ENCODE measurements at places on chromosomes 11 and 22.

DNA sequence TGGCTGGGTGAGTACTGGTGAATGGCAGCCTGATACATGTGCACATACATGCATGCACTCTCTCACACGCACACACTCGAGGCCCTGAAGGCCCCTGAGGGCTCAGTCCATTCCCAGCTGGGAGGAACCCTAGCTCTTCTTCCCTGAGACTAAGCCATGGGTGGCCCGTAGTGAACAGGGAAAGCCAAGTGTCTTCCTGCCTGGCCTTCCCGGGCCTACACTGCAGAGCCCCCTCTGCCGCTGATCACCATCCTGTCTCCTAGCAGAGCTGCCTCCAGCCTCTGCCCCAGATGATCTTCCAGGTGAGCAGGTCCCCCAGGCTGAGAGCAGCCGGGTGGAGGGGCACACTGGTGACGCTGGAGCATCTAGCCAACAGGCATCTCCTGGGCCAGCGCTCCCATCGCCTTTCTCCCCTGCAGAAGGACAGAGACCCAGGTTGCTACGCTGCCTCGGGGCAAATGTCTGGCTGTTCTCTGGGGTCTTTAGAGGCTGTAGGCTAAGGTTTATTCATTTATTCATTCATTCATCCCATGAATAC lies 57.3 kb downstream of the CD82 start:
- DNase-seq: no peak

DNA sequence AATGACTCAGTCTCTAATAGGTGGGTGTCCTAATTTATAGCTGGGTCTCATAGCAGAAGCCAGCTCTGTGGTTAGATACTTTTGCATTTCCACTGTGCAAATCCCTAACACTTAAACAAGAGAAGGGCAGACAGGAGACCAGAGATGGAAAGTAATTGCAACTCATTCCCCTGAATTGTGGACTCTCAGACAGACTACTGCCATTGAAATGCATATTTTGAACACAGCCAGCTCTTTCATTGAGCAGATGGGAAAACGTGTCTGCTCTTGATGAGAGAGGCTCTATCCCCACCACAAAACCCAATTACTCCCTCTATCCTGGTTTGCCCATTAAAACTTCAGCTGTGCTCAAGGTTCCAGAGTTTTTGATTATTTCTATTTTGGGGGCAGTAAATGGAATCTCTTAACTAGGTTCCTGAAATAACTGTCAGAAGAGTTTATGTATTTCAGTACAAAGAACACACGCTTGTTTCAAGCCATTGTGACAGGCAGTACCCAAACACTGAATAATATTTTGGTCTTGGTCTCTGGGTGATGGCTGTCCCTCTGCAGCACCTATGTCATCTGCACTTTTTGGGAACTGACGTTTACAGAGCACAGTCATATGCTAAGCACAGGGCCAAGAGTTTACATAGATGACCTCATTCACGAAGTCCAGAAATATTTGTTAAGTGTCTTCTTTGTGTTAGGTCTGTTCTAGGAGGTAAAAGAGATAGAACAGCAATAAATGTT lies 41.7 kb downstream of the FAM227A start:
- DNase-seq: no peak

GRCh38 chr11:9530901-9531625 lies 42.4 kb upstream of the WEE1 start:
- no peak for DNase-seq

DNA sequence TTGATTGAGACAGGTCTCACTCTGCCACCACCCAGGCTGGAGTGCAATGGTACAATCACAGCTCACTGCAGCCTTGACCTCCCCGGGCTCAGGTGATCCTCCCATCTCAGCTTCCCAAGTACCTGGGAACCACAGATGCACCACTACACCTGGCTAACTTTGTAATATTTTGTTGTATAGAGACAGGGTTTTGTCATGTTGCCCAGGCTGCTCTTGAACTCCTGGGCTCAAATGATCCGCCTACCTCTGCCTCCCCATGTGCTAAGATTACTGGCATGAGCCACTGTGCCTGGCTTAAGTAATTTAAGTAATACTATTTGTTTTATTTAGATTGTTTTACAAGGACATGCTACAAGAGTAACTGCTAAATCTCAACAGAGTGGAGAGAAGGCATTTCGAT lies 33.5 kb downstream of the ZNF143 start:
- no peak for DNase-seq

DNA sequence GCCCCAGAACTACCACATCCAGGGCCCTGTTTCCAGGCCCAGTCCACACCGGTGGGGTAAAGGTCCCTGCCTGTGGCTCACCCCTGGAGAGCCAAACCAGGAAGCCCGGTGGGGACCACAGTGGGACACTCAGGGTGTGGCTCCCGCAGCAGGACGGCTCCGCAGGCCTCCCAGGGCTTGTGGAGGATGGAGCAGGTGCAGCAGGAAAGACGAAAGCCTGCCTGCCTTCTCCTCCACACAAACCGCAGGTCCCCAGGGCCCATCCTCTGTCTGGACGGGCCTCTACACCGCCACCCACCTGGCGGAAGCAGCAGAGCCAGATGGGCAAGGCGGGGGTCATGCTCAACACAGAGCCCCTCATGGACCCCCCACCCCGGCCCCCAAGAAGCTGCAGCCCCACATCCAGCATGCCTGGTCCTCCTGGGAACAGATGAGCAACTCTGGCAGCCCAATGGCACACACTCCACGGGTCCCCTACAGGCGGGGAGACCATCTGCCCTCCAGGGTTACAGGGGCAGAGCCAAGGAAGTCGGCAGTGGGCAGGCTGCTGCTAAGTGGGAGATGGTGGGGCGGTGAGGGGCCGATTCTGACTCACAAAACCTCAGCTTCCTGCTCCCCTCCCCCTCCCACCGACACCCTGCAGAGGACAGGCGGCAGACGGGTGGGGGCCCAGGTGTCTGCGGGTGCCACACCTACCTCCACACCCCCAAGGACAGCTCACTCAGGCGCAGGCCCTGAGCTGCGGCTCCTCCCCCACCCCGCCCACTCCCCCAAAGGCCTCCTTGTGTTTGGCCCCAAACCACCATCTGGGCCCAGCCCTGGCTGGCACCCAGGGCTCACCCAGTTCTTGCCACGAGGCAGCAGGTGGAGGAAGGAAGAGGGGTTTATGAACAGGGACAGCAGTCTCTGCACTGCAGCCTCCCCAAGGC lies 5.2 kb downstream of the SBF1 start:
- peak; percentile 89 for DNase-seq

DNA sequence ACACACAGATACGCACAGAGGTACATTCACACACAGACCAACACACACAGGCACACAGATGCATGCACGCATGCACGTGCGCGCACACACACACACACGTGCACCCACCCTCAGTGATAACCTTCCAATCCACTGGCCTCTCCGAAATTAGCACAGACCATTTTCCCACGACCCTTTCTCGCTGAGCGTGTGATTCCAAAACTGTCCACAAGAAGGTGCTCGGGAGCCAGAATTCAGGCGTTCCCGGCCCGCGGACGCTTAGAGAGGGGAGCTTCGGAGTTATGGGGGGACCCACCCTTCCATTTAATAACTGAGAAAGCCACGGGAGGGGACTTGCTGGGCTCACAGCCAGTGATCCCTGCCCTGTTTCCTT lies 33.8 kb upstream of the SLC35C1 start:
- peak; percentile 76 for DNase-seq

DNA sequence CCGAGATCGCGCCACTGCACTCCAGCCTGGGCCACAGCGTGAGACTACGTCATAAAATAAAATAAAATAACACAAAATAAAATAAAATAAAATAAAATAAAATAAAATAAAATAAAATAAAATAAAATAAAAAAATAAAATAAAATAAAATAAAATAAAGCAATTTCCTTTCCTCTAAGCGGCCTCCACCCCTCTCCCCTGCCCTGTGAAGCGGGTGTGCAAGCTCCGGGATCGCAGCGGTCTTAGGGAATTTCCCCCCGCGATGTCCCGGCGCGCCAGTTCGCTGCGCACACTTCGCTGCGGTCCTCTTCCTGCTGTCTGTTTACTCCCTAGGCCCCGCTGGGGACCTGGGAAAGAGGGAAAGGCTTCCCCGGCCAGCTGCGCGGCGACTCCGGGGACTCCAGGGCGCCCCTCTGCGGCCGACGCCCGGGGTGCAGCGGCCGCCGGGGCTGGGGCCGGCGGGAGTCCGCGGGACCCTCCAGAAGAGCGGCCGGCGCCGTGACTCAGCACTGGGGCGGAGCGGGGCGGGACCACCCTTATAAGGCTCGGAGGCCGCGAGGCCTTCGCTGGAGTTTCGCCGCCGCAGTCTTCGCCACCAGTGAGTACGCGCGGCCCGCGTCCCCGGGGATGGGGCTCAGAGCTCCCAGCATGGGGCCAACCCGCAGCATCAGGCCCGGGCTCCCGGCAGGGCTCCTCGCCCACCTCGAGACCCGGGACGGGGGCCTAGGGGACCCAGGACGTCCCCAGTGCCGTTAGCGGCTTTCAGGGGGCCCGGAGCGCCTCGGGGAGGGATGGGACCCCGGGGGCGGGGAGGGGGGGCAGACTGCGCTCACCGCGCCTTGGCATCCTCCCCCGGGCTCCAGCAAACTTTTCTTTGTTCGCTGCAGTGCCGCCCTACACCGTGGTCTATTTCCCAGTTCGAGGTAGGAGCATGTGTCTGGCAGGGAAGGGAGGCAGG lies at the start of gene GSTP1:
GSTP1 (plus strand) TSS at position 566 of the 958 bp plus-strand sequence; CDS start at position 598, 32 bp downstream.
- peak; percentile 86 for DNase-seq

DNA sequence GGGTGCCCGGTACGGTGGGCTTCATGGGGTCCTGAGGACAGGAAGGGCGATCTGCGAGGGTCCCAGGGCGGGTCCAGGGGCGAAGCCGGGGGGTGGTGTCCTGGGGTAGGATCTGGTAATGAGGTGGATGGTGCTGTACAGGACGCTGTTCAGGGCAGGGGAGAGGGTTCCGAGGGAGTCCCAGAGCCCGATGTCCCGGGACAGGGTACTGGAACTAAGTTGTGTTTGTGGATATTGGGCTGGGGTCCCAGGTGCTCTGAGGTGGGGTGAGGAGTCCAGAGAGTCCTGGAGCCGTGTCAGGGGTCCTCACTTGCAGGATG lies 426 bp downstream of the LZTR1 start:
- DNase-seq: no peak

DNA sequence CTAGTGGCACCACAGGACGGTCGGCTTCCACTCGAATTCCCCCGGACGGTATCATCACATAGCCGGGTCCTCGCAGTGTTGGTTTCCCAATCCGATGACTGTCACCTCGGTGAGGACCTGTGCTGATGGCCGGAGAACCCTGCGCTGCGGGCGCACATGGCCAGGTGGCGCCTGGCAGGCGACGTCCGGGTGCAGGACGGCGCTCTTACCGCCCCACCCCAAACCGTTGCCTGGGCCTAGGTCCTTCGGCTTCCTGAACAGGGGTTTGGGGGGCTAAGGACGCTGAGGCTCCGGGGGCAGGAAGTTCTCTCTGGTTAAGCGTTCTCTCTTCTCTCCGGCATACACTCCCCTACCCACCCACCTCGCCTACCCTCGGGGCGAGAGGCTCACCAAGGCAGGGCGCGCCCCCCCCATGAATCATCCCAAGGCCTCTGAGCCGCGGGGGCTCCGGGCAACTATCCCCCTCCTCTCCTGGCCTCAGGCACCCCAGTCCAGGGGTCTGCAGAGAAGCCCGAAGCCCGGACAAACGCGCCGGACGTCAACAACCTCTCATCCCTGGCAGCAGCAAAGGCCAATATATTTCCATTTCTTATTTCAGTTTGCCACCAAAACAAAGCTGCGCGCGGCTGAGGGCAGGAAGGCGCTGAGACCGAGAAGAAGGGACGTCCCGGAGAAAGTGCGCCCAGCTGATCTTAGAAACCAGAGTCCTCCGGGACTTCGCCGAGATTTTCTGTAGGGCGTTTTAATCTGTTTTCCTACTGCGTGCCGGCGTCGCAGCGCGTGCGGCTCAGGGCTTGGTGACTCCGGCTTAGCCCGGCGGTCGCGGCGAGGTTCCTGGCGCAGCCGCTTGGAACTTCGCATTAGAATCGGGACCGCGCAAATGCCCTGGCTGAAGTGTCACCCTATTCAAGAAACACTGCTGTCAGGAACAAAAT lies 5.6 kb downstream of the ALX4 start:
- no peak for DNase-seq

- DNase-seq: no peak
Measured at GRCh38 chr11:64754124-64754918, 5.5 kb downstream of the PYGM start.

GRCh38 chr11:86164106-86164505 lies 80.4 kb upstream of the EED start:
- DNase-seq: no peak

DNA sequence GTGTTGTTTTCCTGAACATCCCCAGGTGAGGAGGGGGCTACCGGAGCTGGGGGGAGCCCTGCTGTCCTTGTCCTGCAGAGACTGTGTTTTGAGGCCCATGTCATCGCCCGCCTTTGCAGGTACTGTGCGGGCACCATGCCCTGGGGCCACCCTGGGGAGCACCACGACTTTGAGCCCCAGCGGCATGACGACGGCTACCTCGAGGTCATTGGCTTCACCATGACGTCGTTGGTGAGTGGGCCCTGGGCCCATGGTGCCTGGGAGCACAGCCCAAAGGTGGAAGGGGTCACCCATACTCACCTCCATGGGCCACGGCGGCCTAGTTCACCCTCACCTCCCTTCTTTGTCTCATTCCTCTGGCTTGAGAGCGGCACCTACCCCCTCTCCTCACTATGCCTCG lies 6.7 kb upstream of the MDK start:
- DNase-seq: no peak

DNA sequence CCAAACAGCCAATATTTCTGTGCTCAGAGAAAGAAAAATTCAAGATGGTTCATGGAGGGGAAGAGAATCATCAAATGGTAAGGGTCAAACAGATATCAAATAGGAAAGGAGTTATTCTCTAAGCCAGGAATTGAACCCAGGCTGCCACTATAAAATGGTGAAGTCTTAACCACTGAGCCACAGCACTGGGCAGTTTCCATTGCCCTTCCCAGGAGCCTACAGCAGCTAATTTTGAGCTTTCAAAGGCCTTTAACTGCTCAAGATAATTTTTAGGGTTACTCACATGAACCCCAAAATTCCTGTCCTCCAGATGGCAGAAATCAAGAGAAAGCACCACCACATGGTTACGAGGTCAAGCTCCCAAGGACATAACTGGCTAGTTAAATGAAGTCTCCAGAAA lies 176.2 kb downstream of the KIF18A start:
- DNase-seq: no peak

GRCh38 chr11:64834723-64835615 lies 9.5 kb downstream of the CDC42BPG start:
- no peak for DNase-seq

- DNase-seq: peak; percentile 68
Measured at GRCh38 chr22:22787786-22788459, 99.7 kb upstream of the IGLL5 start.

GRCh38 chr11:69008737-69009440 lies 4.2 kb downstream of the MRGPRF start:
- DNase-seq: no peak

DNA sequence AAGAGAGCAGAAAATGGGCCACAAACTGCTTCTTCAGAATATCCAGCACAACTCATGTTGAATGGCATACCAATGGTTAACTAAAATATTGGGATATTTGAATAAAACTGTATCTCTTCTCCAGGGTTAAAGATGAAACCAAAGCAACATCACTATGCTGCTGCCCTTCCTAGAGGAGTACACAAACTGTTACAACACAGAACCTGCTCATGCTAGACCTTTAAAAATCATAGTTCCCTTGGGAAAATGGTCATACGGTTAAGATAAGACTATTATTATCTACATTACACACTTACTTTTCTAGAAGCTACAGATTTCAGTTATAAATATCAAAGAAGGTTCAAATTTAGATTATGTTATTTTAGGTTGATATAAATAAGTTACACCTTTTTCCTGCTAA lies 78.6 kb upstream of the TP53AIP1 start:
- no peak for DNase-seq

Measured in stimulated activated CD4-positive, alpha-beta T cell treated with anti-CD3 and anti-CD28 coated beads, Interleukin-4, amount 100 ng/mL, for 1 hour (primary cell).